RPMI7951 (cell line): ENCODE measurements at places on chromosomes 1 and 21. TPM values are rescaled to one million over a fixed set of nuclear protein-coding genes. Genes with fewer than 3 reads are reported as not detected.

The NHLH2 gene
- not detected in 2 replicates for total RNA-seq

The DIO1 gene
- total RNA-seq: 0.39 TPM in 1 of 2 replicates, not detected in the other

DNA sequence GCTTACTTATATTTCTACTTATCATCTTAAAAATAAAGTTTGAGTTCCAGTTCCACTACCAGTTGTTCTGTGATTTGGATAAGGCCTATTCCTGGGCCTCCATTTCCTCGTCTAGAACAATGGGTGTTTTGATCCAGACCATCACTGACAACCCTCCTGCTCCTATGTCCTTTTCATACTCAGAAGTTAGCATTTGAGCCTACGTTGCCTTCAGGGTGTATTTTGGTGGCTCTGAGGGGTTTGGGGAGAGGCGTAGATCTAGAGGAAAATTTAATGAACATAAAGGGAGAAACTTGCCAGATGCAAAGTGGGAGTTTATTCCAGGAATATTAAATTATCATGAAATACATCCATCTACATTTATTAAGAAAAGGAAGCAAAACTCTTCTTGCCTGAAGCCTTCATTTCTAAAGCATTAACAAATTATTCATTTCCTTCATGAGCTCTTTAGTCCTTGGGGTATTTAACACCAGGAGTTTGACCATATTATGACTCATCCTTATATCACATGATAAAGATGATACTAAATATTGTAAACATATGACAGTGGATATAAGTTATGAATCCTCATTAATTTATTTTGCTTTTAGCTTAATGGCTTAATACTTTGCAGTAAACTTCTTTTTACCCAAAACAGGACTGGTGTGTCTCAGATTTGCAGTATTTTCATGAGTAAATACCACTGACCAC, 47.2 kb upstream of the SYT14 start:
- DNase-seq: no peak

DNA sequence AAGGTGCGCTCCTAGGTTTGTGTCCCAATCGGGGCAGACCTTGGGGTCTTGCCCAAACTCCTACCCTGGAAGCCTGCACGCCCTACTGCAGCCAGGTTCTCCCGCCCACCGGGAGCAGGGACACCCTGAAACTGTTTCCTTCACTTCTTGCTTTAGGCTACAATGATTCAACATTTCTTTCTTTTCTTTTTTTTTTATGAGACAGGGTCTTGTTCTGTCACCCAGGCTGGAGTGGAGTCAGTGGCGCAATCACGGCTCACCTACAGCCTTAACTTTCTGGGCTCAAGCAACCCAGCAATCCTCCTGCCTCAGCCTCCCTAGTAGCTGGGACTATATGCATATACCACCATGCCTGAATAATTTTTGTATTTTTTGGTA, 75.8 kb downstream of the ITPKB start:
- DNase-seq: no peak

The DCDC2B gene
- total RNA-seq: not detected in 2 replicates

- no peak for DNase-seq
Observed at GRCh38 chr1:244303610-244303969, 148.1 kb downstream of the ADSS2 start.

- peak; percentile 89 for DNase-seq
Observed at GRCh38 chr1:91731815-91732214, 154.1 kb downstream of the TGFBR3 start.

The CDA gene
- 23.9 and 24.9 TPM in 2 replicates for total RNA-seq

The PGLYRP3 gene
- not detected in 2 replicates for total RNA-seq

The TRAF3IP3 gene
- total RNA-seq: not detected in 2 replicates

DNA sequence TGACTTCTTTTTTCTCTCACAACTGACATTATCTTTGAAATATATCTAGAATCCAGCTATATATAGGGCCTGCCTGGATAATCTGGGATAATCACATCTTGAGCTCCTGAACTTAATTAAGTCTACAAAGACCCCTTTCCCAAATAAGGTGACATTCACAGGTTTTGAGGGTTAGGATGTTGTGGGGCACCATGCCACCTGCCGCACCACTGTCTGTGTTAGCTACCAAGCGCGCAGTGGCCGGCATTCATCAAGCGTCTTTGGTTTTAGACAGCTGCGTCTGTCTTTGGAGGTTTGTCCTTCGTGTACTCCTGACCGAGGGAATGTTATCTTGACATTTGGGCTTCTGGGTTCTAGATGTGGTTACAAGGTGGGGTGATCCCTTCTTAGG, 7.5 kb downstream of the TRAPPC10 start:
- no peak for DNase-seq

The TMOD4 gene
- total RNA-seq: 0.36 TPM in 1 of 2 replicates, not detected in the other

DNA sequence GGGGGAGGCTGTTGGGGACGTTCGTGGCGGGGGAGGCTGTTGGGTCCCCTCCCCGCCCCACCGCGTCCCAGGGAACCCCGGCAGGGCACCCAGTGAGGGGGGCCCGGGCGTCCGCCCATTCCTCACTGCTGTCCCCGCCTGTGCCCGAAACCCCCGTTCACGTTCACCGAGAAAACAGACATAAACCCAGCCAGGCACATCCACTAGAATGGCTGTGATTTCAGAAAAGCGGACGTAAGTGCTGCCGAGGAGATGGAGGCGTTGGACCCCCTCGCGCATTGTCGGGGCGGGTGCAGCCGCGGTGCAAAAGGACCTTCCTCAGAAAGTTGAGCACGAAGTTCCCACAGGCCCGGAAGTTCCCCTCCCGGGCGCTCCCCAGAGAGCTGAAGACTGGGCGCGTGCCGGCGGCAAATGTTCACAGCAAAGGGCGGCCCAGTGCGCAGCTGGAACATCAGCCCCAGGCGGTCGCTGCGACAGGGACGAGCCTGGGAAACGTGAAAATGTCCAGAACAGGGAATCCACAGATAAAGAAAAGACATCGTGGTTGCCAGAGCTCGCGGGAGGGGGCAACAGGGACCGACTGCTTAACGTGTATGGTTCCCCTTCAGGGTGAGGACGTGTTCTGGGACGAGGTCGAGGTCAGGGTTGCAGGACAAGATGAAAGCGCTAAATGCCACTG, 18.5 kb upstream of the SAMD11 start:
- DNase-seq: no peak

DNA sequence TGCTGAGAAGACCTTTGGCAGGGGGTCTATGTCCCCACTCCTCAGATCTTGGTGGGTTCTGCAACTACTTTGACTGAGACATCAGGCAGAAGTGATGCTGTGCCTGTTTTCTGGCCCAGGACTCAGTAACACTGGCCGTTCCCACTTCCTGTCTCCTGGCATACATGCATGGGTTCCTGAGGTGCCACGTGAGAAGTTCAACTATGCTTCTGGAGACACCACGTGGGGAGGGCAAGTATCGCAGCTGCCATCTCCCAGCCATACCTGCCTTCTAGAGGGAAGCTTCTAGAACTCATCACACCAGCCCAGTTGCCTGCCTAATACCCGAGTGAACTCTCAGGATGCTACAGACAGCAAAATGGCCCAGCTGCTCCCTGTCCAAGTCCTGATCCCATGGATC, 65.8 kb downstream of the TRABD2B start:
- DNase-seq: peak; percentile 44

The GSTM4 gene
- 30.6 and 34.5 TPM in 2 replicates for total RNA-seq

GRCh38 chr1:197814306-197814705, 39.0 kb upstream of the DENND1B start:
- DNase-seq: no peak

DNA sequence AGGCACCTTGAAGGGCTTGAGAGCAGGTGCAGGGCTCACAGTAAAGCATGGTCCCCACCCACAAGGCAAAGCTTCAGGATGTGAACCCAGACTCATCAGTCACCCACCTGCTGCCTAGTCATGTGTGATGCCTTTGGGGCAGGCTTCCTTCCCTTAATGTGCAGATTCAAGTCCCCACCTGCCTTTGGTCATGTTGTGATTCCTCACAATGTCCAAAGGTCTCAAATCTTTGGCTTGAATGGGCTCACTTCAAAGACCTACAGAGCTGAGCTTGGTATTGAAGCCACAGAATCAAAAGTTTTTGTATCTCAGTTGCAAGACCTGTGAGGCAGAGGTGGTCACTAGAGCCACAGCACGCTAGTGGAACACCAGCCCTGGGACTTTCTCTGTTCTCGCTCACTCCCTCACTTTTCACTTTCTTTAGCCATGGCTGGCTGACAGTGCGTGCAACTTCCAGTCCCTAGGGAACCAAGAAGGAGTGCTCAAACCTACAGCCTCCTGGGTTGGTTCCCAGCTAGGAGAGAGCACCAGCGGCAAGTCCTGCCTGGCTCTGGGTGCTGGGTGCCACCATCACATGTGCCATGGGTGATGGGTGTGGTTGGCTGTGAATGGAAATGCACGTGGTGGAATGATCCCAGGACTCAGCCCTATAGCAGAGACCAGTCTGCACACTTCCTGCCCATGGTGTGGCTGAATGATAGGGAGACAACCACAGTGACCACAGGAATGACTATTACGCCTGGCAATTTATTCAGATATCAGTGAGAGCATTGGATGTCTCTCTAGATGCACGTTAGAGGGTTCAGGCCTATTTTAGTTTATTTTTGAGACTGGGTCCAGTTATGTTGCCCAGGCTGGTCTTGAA, 26.4 kb upstream of the CLIC6 start:
- peak; percentile 79 for DNase-seq

The RNU1-3 gene
- total RNA-seq: under 0.01 TPM in 1 of 2 replicates, not detected in the other

The SELE gene
- not detected in 2 replicates for total RNA-seq

The CD1D gene
- total RNA-seq: 0.36 and 1.3 TPM in 2 replicates

GRCh38 chr1:84988588-84988987, 8.3 kb downstream of the MCOLN2 start:
- no peak for DNase-seq

DNA sequence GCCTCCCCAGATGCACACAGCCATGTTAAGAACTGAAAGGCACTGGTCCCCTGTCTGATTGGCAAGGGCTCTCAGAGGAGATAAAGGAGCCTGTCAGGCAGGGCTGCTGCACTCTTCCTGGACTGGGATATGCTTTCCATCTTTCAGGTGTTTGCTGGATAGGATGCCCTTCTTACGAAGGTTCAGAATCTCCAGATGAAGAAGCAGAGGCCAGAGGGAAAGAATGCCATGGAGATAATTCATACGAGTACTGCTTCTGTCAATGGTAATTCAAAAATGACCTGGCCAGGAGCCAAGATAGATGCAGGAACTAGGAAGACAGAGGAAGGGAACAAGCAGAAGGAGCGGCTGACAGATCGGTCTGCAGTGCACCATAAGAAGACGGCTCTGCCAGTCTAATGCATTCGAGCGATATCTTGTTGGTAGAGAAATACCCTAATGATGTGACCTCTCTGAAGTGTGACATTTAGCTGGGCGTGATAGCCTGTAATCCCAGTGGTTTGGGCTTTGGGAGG, 16.6 kb upstream of the ATP2B4 start:
- no peak for DNase-seq

The ATP1A2 gene
- total RNA-seq: not detected in 2 replicates

GRCh38 chr1:245717611-245718010, 562.8 kb downstream of the KIF26B start:
- DNase-seq: no peak

The NTMT2 gene
- not detected in 2 replicates for total RNA-seq

- DNase-seq: no peak
Observed at GRCh38 chr1:77697441-77697840, 15.0 kb upstream of the ZZZ3 start.

The AGT gene
- total RNA-seq: not detected in 2 replicates

DNA sequence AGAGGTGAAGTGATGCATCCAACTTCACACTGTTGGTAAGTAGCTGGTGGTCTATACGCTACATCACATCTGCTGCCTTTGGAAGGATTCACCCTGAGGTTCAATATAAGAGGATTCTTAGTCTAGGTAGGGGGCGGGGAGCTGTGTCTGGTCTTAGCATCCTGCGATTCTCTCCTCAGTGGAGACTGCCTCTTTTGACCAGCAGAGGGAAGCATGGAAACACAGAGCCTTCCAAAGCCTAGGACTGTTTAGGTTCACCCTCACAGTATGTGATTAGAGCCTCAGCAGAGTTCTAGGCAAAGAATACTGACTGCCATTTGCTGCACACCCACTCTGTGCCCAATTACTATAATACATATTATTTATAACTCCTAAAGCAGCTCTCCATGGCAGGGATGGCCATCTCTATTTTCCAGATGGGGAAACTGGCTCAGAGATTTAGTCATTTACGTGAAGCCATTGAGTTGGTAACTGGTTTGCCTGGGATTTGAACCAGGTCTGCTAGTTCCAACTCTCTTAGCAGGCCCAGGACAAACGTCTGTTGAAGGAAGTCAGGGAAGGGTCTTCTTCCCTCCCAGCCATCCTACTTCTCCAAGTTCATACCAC, 28.9 kb upstream of the EFCAB14 start:
- DNase-seq: peak; percentile 51
